ENCODE measurements at places on chromosomes 16 and 17.

- DNase-seq = no peak
Observed at GRCh38 chr16:12337871-12338655, 361.5 kb downstream of the SNX29 start.

DNA sequence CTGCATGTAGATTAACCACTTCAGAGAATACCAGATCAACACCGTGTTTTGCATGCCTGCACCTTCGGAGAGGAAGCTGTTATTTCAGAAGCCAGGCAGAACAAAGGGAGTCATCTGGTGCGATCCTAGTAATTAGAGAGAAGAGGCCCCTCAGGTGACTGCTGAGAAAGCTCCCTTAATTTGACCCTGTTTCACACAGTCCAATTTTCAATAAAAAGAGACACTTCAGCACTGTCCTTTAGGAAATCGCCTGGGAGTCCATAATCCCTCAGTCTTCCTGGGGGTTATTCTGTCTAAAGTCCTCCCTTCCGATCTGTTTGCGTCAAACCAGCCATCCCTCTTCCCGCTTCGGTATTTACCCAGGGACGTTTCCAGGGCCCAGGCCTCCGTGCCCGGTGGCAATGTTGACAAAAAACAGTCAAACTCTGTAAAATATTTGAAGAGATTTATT, 23.4 kb upstream of the TNRC6C start:
- DNase-seq = no peak

DNA sequence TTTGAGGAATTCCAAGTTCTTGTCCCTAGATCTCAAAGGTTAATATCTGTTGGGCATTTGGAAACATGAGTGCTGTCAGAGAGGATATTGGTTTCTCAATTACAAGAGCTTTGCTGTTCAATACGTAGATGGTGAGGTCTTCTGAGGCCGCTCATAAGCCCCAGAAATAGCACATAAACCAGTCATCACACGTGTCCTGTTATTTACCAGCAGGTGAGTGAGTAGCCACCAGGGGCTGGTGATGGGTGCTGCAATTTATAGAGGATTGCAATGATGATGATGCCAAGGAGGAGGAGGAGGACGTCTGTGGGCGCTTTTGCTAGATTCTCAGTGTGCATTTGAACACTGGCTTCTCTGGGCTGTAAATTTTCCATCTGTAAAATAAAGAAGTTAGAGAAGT, 89.0 kb downstream of the SALL1 start:
- DNase-seq = no peak

- no peak for DNase-seq
Observed at GRCh38 chr16:85187002-85187401, 74.7 kb upstream of the CIBAR2 start.

GRCh38 chr16:87757841-87758426, 7.9 kb downstream of the KLHDC4 start:
- no peak for DNase-seq

DNA sequence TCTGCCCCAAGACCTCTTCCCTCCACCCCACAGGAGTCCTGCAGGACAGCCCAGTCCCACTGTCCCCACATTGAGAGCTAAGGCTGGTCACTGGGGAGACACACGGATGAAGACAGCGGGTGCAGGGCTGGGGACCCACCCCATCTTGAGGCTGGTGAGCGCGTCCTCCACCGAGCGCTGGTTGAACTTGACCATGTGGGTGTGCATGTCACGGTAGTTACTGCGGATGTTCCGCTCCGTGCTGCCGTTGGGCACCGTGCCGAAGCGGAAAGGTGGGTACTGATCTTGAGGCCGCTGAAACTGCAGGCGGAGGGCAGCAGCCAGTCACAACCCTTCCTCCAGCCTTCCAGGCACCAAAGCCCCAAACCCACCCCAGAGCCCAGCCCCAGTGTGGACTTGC, 13.1 kb downstream of the GRIN2C start:
- no peak for DNase-seq
